ENCODE measurements at places on chromosomes 3 and 15. TPM values are rescaled to one million over a fixed set of nuclear protein-coding genes. Genes with fewer than 3 reads are reported as not detected.

GRAMD1C gene
- 0.23 TPM for total RNA-seq

TRIP4 gene
- 21.1 TPM for total RNA-seq

CNTN6 gene
- not detected for total RNA-seq

ABHD14A gene
- 16.9 TPM for total RNA-seq

GP9 gene
- not detected for total RNA-seq

MCCC1 gene
- total RNA-seq, result 22.3 TPM

HIGD2B gene
- 0.16 TPM for total RNA-seq

SERPINI2 gene
- total RNA-seq, result not detected

TMEM202 gene
- not detected for total RNA-seq

ACTC1 gene
- not detected for total RNA-seq

LTF gene
- not detected for total RNA-seq

AP3S2 gene
- total RNA-seq, result 30.0 TPM

ZDHHC23 gene
- total RNA-seq, result 4.0 TPM

AP3B2 gene
- total RNA-seq, result not detected

TEX55 gene
- total RNA-seq, result not detected

TGM4 gene
- not detected for total RNA-seq

CA12 gene
- total RNA-seq, result not detected

FAM107A gene
- total RNA-seq, result not detected

CFAP100 gene
- not detected for total RNA-seq

ANKRD34C gene
- not detected for total RNA-seq

HACD2 gene
- total RNA-seq, result 24.9 TPM

IL5RA gene
- not detected for total RNA-seq

LRRC31 gene
- not detected for total RNA-seq

MYH15 gene
- 0.20 TPM for total RNA-seq

ROPN1 gene
- total RNA-seq, result not detected

EOMES gene
- total RNA-seq, result 4.8 TPM

PLCH1 gene
- 0.59 TPM for total RNA-seq

CISH gene
- 386 TPM for total RNA-seq

GOLGA6L4 gene
- total RNA-seq, result 2.1 TPM

ATP8B4 gene
- total RNA-seq, result 22.5 TPM

RAB8B gene
- total RNA-seq, result 111 TPM

All from T-helper 2 cell treated with Interferon-gamma antibody and Interleukin-4, amounts not matched to agents 100 ng/mL and 5 ng/mL, for 36 hours (primary cell).